ENCODE measurements at places on chromosomes 7 and 10. TPM values are rescaled to one million over a fixed set of nuclear protein-coding genes. Genes with fewer than 3 reads are reported as not detected.
A peak's percentile ranks its signal among the peaks of the same experiment; 100 is the strongest.

DNA sequence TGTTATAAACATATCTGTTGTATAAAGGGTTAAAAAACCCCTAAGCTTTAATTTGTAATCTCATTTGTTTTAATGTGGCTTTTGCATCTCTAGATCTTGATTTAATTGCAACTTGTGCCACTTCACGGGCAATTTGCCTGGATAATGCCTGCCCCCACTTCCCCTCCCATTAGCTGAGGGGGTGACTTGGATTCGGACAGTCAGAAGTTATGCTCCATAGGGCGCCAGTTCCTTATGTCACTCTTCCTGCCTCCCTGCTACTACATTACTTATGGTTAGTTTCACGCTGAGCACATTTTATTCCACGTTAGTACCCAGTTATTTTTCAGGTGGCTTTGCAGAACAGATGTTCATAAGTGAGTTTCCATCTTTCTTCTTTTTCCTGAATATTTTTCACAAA, 1015.2 kb upstream of the PHF14 start:
- no peak for DNase-seq

The ELFN1 gene
- total RNA-seq = 1.7 TPM

The HYAL4 gene
- total RNA-seq = 0.79 TPM

DNA sequence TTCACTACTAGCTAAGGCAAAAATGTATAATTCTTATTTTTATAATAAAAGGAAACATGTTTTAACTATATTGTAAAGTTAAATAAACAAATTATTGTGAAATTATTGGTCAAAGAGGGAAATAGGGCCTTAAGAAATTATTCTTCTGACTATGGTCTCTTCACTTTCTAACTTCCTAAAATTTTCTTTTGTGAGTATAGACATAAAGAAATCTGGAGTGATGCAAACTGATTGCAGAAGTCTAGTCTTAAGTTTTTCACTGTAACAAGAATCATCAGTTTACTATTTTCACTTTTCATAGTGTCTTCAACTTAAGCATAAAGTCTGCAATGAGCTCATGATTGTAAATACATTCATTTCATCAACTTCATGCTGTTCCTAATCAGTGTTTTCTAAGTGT, 525.4 kb downstream of the TFEC start:
- no peak for DNase-seq

The PAX4 gene
- 1.0 TPM for total RNA-seq

DNA sequence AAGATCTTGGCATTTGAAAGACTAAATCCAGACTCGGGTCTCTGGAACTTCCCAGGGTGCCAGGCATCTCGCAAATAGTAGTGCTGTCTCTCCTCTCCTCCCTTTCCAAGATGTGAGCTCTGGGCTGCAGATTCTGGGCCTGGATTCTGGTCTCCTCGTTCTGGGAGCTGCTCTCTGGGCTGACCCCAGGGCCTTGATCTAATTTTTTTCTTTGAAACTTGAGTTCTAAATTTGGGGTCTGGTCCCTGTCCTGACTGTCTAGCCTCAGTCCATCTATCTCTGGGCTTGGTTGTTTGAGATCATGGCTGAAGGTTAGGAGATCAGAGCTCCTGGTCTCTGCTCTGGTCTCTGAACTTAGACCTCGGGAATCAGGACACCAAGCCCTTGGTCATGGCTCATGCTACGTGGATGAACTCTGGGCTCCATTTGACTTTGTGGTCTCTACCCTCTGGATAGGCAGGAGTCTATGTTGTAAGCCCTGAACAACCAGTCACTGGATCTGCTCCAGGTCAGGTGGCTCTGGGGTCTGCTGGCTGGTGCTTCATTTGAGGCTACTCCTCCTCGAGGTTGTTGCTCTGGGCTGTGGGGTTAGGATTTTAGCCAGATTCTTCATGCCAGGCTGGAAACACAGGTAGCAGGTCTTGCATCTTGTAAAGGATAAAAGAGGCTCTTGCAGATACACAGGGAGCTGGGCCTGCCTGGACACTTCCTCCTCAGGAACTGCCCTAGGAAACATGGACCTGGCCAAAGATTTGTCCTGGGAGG, 8.0 kb upstream of the MBL2 start:
- DNase-seq = no peak

- DNase-seq = no peak
Observed at GRCh38 chr7:109322833-109323232, 753.2 kb downstream of the DNAJB9 start.

- DNase-seq = no peak
Observed at GRCh38 chr7:4025694-4026615, 656.1 kb upstream of the FOXK1 start.

The ASB15 gene
- not detected for total RNA-seq

GRCh38 chr7:120273476-120273975, 551 bp downstream of the KCND2 start:
- DNase-seq = no peak

The SYT15B gene
- not detected for total RNA-seq

- no peak for DNase-seq
Observed at GRCh38 chr10:46077731-46078413, 31.8 kb upstream of the MSMB start.

DNA sequence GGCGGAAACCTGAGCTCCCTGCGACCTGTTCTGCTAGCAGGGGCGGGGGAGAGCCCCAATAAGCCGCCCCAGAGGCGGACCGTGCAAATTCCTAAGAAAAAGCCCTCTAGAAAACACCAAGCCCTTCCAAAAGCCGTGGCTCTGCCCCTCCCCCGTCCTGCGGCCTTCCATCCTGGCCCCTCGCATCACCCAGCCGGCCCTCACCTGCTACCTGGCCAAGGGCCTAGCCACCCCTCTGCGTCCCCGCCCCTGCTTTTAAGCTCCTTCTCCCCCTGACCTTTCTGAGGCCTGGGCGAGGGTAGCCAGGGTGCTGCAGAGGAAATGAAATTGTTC, 24.9 kb downstream of the SKIDA1 start:
- DNase-seq = no peak

The PAPSS2 gene
- total RNA-seq = 23.2 TPM

DNA sequence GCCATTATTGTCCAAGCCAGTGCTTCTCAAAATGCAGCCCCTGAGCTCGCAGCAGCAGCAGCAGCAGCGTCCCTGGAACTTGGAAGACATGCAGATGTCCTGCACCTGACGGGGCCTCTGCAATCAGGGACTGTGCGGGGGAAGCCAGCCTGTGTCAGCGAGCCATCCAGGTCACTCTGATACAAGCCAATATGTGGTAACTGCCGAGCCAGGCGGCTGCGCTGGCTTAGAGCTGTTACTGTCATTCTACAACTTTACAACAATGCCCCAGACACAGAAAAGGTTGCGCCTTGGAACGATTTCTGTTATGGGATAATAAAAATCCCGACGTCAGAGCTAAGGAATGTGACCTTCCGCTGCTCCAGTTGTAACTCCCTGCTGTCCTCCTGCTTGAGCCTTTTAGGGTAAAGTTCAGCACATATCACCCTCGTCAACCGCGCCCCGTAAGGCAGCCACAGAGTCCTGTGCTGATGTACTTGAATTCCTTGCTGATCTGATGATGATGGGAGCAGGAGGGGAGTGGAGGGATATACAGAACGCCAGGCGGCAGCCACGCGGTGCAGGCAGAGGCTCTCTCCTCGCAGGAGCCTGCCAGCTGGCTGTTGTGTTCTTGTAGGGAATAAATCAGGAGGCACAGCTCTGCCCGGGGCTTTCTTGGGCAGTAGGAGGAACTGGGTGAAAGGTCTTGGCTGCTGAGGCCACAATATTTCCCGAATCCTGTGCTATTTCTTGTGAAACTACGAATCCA, 20.0 kb upstream of the CRYGN start:
- DNase-seq = peak; percentile 98

DNA sequence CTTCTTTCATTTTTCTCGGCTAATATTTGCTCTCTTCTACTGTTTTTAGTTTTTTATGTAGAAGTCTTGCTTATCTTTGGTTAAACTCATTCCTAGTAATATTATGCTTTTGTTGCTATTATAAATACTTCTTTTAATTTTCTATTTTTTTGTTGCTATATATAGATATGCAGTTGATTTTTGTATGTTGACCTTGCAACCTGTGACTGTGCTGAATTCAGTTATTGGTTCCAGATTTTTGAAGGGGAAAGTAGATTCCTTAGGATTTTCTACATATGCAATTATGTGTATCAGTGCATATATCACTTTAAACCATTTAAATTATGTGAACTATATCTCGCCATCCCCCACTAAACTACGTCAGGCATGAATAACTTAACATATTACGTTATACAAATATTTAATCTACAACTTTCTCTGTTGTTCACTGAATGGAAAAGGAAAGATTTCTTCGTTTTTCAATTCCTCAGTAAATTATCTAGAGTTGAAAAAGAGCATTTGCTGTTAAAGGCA, 71.5 kb downstream of the IDE start:
- no peak for DNase-seq

The GPR37 gene
- total RNA-seq = 9.7 TPM

The HK1 gene
- 61.8 TPM for total RNA-seq

The EN2 gene
- total RNA-seq = not detected

The TMEM139 gene
- 53.9 TPM for total RNA-seq

GRCh38 chr10:1208366-1209311, 152.5 kb downstream of the WDR37 start:
- no peak for DNase-seq

DNA sequence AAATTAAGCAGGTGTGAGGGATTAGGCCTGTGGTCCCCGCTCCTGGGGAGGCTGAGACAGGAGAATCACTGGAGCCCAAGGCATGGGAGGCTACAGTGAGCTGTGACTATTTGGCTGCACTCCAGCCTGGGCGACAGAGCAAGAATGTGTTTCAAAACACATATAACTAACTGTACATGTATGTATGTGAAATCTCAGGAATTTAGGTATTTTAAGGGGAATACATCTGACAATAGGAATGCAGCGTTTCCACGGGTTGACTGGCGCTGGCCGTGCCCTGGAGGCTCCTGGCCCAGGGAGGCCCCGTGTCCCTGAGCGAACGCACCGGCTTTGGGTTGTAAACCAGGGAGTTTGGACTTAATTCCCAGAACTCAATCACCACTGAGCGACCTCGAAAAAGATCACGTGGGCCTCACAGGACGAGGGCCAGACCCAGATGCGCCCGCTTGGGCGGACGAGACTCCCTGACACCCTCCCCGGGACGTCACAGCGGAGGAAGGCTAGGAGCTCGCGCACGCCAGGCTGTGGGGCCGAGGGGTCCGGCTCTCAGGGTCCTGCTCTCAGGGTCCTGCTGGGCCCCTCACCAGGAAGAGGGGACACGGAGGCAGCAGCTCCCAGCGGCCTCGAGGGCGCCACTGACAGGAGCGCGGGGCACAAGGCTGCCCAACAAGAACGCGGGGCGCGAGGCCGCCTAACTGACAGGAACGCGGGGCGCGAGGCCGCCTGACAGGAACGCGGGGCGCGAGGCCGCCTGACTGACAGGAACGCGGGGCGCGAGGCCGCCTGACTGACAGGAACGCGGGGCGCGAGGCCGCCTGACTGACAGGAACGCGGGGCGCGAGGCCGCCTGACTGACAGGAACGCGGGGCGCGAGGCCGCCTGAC, 18.4 kb downstream of the PTPRN2 start:
- no peak for DNase-seq

- no peak for DNase-seq
Observed at GRCh38 chr10:412109-412508, 276.9 kb downstream of the ZMYND11 start.

DNA sequence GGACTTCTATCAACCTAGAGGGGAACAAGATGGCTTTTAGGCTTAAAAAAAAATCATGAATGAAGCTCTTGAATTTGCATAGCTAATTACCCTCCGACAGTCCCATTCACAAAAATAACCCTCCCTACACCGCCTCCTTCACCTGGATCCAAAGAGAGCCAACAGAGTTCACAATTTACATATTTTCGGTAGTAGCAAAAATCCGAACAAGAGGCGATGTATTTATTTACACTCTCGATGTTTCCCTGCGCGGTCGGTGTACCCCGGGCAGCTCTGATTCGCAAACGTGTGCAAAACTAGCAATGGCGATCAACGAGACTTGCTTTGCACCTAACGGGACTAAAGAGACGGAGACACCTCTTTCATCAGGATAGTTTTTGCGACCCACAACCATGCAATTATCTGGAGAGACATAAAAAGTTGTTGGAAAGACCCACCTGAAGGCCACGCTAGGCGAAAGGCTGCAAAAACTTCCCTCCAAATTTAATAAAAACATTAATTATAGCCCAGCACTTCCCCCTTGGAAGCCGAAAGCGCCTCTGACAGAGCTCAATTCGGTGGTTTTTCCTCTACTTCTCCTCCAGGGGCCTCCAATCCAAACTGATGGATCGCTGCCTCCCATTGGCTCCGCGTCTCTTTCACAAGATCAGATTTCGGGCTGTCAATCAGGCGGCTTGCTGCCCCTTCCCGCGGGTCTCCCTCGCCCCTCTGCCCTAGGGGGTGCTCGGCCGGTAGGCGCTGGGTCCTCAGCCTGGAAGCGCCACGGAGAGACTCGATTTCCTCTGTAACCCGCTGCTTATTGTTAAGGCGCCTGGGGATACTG, at the start of gene ETV1:
Gene ETV1, minus strand, starts transcription at position 541 of the 823 bp plus-strand sequence. CDS start 614 bp downstream, outside the sequence.
- peak; percentile 74 for DNase-seq

The TBATA gene
- not detected for total RNA-seq

GRCh38 chr7:3094701-3095445, 51.2 kb upstream of the CARD11 start:
- DNase-seq = no peak

- DNase-seq = peak; percentile 64
Observed at GRCh38 chr7:128322040-128322643, 21.6 kb downstream of the RBM28 start.

GRCh38 chr10:13779748-13780147, 193.0 kb downstream of the PRPF18 start:
- DNase-seq = no peak

DNA sequence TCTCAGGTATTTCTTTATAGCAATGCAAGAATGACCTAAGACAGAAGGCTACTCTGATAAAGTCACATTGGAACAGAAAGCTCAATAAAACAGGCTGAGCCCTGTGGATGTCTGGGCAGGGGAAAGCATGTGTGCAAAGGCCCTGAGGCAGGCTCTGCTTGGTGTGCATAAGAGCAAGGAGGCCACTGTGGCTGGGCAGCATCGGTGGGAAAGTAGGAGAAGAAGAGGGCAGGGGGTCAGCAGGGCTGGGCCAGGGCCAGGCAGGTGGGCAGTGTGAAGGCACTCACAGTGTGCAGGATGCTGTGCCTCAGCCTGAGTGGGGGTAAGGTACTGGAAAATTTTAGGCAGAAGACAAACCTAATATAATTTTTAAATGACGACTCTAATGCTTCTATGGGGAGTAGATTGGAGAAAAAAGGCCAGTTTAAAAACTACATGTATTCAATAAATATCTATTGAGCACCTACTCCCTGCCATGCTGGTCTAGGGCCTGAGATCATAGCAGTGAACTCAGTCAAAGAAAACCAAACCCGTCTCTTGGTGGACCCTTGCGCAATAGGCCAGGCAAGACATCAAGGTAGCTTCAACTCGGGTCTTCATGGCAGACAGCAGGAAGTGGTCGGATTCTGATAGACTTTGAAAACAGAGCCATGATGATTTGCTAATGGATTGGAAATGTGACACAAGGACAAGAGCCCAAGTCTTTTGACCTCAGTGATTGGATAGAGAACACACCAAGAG, 572.3 kb downstream of the TCERG1L start:
- no peak for DNase-seq

DNA sequence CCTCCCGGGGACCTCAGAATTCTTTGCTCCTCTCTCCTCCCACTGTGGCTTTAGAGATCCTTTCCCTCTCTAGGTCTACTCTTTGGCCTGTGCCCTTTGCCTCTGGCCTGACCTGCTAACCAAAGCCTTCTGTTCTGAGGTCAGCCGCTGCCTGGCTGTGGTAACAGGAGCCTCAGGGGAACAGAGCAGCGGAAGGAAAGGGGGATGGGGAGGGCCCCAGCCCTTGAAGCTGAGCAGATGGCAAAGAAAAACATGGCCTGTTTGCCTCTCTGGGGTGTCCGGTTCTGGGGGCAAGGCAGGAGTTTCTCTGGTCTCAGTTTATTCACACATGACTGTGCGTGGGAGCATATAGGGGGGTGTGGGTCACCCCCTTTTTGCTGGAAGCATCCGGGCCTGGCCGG, 28.2 kb downstream of the COL26A1 start:
- DNase-seq = no peak

GRCh38 chr7:127876393-127876792, 154.8 kb downstream of the LRRC4 start:
- DNase-seq = no peak

Measured in HT-29 (cell line).